NCI-H2171 (cell line): ENCODE measurements at places on chromosomes 5 and 9.

- DNase-seq = no peak
Measured at GRCh38 chr5:2511126-2511525, 240.4 kb downstream of the IRX2 start.

GRCh38 chr5:60883229-60883628 lies 39.2 kb upstream of the ELOVL7 start:
- no peak for DNase-seq

DNA sequence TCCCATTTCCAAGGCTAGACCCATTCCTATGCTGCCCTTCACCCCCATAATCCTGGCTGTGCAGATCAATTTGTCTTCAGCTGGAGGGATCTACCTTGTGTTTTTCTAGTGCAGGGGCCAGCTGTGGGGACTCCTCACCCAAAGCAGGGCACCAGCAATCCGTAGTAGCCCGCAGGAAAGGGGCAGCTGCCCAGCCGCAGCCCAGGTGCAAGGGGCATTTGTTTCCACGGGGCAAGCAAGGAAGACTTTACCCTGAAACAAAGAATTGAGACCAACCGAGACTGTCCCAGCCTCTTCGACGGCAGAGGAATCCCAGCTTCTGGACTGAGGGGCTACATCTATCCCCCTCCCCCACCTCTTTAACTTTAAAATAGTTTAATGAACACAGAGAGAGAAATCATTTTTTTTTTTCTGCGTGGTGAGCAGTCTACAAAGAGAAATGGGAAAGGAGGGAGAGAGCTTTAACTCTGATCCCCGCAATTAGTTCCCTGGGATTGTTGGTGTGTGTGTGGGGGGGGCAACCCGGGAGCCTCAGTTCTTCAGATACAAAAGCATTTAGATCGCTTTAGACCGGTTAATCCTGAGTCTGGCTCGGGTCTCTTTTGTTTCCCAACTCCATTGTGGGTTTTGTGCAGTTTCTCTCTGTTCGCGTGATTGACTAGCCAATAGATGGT lies 10.6 kb upstream of the LHX2 start:
- no peak for DNase-seq

DNA sequence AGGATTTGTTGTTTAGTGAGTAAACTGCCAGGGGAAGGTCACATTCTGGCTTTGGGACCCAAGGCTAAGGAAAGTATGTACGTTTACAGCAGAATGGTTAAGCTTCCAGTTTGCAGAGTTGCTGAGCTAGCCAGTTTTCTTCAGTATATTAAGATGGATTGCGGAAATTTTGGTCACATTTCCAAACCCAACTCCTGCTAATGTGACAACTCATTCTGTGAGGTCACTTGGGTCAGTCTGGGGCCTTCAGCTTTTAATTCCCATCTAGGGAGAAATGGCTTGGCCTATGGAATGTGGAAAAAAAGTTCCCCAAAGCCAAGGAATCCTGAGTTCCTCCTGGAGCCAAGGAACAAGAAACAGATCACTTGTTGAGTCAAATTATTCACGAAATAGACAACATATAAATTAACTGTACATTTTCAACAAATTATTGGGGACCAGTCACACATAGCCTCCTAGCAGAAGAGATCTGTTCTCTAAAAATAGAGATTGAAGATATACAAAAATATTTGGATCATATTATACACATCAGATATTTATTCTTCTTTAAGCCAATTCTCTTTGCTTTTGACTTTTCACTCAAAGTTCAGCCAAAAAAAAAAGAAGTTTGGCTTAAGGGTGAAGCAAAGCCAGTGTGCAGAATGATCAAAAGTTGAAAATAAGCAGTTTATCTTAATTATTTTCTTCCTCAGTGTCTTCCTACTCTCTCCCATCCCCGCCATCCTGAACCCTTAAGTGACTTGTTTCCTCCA lies 8.8 kb downstream of the KCNV2 start:
- DNase-seq = no peak

DNA sequence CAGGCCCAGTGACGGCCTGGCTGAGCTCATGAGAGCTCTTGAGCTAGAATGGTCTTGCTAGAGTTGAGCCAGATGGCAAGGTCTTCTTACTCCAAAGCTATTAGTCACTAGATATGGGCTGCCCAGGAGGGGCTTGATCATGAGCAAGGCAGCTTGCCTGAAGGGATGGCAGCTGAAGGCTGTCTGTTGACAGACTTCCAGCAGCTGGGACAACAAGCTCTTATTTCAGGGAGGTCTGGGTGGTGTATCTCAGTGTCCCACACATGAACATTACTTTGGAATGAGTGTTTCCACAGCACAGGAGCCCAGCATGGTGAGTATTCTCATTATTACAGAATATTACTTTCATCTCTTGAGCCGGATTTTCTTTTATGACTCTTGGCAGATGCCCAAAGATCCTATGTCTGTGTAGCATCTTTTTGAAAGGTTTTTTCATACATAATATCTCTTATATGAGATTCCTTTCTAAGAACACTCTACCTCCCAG lies 414.1 kb downstream of the ARHGEF28 start:
- peak; percentile 47 for DNase-seq
